Stimulated activated CD4-positive, alpha-beta T cell treated with anti-CD3 and anti-CD28 coated beads, Interleukin-15, amount 100 ng/mL, for 24 hours (primary cell): ENCODE measurements at places on chromosomes 13 and 19.

GRCh38 chr19:23799321-23799720 is 40.6 kb upstream of the ZNF681 start:
- peak; percentile 16 for DNase-seq

GRCh38 chr13:29906432-29907011 is 56.1 kb upstream of the UBL3 start:
- no peak for DNase-seq

GRCh38 chr13:81987677-81988357 is 1646.9 kb upstream of the SPRY2 start:
- DNase-seq = no peak

DNA sequence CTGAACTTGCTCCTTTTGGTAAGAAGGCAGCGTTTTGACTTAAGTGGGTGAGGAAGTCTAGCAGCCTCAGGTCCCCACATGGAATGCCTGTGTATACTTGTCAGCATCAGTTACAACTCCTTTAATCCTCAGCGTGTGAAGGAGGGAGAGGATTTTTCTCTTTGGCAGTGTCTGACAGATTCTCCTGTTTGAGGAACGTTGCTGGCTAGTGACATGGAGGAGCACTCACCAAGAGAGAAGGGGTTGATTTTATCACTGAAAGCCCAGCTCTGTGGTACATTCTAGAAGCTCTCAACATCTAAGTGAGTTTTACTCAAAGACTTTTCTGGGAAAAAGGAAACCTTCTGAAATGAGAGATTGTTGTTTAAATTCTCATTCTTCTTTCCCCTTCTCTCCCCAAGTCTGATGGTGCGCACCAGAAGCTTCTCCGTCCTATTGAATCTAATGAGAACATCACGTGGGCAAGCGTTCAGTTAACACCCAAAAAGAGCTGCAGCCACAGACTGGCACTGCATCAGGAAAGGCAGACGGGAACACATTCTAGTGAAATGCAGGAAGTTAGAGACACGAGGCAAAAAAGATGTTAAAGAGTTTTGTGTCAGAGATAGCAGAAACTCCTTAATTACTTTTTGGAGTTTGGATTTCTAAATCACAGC is 58.2 kb downstream of the GJA3 start:
- DNase-seq = no peak

GRCh38 chr13:41139296-41139966 is 6.8 kb upstream of the KBTBD6 start:
- DNase-seq = no peak

- DNase-seq = peak; percentile 58
These were observed 24.6 kb downstream of the CCNE1 start for GRCh38 chr19:29836409-29836825.
